Cardiac septum (tissue), 1 donor: ENCODE measurements at places on chromosomes 16 and 17. TPM values are rescaled to one million over a fixed set of nuclear protein-coding genes. Genes with fewer than 3 reads are reported as not detected.

DNA sequence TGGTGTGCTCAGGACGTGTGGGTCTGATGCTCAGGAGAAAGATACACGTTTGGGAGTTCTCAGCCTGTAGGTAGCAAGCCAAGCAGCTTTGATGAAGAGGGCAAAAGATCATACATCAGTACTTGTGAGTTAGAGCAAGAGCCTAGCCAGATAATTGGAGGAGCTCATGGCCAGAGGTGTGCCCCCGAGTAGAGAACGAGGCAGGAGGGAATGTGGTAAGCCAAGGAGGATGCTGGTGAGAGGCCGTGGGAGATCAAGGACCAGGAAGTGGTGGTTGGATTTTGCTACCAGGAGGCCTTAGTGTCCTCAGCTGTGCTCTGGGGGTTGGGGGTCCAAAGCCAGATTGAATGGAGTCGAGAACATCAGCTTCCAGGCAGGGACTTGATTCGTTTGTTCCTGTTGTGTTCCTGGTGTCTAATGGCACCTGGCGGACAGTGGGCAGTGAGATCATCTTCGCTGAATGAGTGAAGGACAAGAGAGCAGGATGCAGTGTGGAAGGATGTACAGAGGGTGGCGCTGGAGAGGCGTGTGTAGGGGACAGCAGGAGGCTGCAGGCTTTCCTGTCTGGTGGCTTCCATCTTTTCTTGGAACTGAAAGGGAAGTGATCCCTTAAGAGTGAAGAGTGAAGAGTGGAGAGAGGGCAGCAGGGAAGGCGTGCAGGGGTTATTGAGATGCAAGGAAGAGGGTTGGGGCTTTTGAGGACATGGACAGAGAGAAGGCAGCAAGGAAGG lies 11.6 kb downstream of the FBXL19 start:
- DNase-seq, result no peak

Gene CTF1
- total RNA-seq, result 17.7 TPM

GRCh38 chr16:67183-67791 lies 5.1 kb downstream of the RHBDF1 start:
- DNase-seq, result no peak

Gene BEAN1
- 2.8 TPM for total RNA-seq

- DNase-seq, result no peak
Measured at GRCh38 chr16:75308011-75308410, 56.6 kb upstream of the BCAR1 start.

Gene RRAD
- 245 TPM for total RNA-seq

GRCh38 chr17:16516594-16517051 lies 24.6 kb upstream of the LRRC75A start:
- no peak for DNase-seq

DNA sequence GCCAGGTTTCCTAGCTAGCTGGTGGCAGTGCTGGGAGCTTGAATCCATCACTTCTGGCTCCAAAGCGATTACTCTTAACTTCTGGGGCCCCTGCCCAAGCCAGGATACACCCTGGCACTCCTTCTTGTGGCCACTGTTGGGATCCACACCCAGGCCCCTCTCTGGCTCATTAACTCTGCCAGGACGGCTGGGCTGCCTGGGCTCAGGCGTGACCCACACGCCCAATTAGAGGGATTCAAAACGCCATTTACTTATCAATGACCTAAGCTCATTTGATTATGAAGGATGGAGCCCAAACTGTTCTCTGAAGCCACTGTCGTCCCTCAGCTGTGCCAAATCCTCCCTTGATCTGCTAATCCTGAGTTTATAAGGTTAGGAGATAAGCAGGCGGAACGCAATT lies 79.7 kb upstream of the BRD7 start:
- DNase-seq, result no peak

GRCh38 chr17:443109-443508 lies 90.5 kb upstream of the RPH3AL start:
- DNase-seq, result no peak

- no peak for DNase-seq
Measured at GRCh38 chr16:83901101-83901500, 2.2 kb downstream of the MLYCD start.

GRCh38 chr17:74987909-74988711 lies 678 bp downstream of the CDR2L start:
- DNase-seq, result peak; percentile 91

Gene TP53TG3F
- total RNA-seq, result not detected

GRCh38 chr17:28725166-28725659 lies 820 bp downstream of the TLCD1 start:
- no peak for DNase-seq

DNA sequence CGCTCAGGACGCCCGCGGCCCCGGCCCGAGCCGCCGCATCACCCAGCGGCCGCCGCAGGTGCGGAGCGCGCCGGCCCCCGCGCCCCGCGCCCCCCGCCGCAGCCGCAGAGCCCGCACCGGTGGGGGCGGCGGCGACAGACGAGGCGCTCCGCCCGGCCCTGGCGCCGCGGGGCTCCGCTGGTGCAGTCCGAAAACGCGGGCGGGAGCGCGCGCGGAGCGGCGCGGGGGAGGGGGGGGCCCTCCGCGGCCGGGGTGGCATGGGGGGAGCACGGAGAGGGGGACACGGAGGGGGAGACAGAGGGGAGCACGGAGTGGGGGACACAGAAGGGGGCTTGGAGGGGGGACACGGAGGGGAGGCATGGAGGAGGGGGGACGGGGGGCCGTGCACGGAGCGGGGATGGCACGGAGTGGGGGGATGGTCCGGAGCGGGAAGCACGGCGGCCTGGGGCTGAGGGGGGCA lies at the start of gene AATK:
AATK (minus strand) TSS at position 189 of the 460 bp plus-strand sequence. CDS start 229 bp downstream, outside the sequence.
- no peak for DNase-seq

GRCh38 chr17:9931144-9931741 lies 26.2 kb upstream of the RCVRN start:
- no peak for DNase-seq

Gene CLEC18B
- total RNA-seq, result 0.38 TPM

DNA sequence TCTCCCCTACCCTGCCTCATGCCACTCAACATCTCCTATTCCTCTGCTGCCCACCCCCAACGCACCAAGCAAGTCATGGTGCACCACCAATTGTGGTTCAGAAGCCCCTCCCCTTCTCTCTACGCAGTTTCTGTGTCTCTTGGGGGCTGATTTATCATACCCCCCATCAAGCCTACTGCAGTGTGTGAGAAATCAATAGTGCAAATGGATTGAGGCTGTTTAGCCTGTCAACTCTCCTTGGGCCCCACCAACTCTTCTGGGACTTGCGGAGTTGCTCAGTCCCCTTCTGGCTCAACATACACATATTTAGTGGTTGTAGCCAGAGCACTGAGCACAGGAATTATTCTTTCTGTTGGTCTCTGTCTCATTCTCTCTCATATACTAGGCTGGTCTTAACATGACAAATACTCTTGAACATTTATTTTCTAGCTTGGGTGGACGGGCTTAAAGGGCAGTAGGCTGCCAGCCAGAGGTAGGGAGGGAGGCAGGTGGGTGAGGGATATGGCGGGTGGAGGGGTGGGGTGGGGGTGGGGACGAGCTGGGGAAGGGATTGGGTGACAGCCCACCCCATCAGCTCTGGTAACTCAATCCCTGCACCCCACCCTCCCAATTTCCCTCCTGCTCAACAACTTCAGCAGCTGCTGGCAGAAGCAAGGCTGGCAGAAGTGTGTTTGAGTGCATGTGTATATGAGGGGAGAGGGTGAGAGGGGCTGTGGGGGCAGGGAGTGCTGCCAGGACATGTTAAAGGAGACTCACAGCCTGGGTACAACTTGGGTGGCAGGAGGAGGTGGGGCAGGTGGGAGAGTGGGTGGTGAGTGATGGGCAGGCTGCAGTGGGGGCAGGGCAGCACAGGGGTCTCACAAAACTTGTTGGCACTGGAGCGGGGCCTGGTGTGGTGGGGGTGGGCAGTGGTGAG lies 4.9 kb downstream of the RARA start:
- peak; percentile 20 for DNase-seq

Gene OR2C1
- total RNA-seq, result not detected

DNA sequence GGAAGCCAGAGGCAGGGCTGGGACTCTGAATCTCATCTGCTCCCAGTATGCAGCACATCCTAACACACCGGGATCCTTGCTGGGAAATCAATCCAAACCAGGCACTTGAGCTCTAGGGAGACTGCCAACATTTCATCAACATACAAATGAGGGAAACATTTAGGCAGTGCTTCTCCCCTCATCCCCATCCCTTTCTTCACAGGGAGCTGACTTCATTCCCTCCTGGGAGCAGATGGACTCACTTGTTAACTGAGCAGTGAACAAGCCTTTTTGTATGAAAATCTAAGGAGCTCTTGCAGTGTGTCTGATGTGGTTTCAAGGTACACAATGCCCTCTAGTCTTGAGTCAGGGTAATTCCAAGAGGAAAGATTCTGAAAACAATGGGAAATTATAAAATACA lies 96.3 kb downstream of the TMEM114 start:
- no peak for DNase-seq

DNA sequence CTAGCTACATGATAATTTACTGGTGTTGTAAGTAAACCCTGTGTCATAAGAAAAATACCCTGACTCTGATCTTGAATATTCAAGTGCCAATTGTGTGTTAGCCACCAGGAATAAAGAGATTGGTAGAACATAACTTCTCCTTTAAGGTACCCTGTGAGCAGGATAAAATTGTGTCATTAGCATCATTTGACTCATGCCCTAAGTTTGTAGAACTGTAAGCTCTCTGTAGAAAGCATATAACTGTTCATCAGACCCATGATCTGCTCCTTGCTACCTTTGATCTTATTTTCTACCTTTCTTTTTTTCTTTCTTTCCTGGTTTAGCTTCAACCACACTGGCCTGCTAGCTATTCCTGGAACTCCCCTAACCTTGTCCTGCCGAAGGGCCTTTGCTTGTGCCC lies 35.8 kb downstream of the PTRH2 start:
- DNase-seq, result no peak

- DNase-seq, result peak; percentile 85
Measured at GRCh38 chr17:79831265-79832217, 7.7 kb downstream of the CBX4 start.

- DNase-seq, result no peak
Measured at GRCh38 chr17:59427996-59428395, 96.5 kb downstream of the YPEL2 start.

- no peak for DNase-seq
Measured at GRCh38 chr17:82921426-82921825, 81.6 kb upstream of the ZNF750 start.

- no peak for DNase-seq
Measured at GRCh38 chr17:49939318-49939717, 29.7 kb upstream of the DLX4 start.

- DNase-seq, result no peak
Measured at GRCh38 chr16:71364133-71364681, 5.7 kb downstream of the CALB2 start.

DNA sequence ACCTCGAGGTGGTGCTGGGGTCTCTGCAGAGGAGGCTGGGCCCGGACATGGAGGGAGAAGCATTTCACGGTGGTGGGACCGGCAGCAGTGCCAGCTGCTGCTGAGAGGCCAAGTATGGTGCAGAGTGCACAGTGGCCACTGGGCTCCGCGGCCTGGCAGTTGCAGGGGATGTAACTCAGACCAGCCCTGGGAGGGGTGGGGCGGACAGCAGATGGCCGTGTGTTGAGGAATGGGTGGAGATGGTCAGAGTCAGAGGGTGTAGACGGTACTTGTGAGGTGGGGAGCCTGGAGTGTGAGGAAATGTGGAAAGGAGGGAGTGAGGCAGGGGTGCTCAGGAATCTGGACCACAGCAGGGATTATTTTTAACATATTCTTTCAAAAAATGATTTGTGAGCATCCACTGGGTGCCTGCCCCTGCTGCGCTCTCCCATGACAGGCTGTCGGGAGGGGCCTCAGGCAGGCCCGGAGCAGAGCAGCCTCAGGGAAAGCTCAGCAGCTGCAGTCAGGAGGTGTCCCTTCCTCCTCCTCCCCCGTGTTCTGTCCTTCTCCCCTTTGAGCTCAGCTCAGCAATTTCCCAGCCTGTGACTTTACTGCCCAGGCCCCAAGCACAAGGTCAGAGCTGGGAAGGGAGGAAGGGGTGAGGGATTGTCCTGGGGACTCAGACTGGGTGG lies 113.1 kb downstream of the RAP1GAP2 start:
- no peak for DNase-seq

Gene KRTAP4-3
- total RNA-seq, result not detected

DNA sequence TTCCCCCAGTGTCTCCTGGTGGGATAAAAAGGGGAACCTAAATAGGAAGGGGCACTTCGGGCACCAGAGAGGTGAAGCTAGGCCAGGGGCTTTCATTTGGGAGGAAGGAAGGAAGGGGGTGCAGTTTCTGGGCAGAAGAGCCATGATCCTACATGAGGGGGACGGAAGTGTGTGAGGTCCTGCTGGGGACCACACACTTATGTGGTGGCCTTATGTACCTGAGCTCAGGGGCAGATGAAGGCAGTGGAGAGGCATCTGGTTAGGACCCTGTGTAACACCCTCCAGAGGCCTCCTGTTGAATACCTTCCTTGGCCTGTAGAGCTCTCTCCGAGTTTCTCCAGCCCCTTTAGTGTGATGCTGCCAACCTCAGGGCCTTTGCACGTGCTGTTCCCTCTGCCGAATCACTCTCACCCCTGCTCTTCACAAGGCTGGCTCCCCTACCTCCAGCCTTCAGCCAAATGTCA lies 21.2 kb downstream of the IGFBP4 start:
- no peak for DNase-seq

Gene WSCD1
- total RNA-seq, result 1.4 TPM

Gene PHOSPHO1
- 3.8 TPM for total RNA-seq

DNA sequence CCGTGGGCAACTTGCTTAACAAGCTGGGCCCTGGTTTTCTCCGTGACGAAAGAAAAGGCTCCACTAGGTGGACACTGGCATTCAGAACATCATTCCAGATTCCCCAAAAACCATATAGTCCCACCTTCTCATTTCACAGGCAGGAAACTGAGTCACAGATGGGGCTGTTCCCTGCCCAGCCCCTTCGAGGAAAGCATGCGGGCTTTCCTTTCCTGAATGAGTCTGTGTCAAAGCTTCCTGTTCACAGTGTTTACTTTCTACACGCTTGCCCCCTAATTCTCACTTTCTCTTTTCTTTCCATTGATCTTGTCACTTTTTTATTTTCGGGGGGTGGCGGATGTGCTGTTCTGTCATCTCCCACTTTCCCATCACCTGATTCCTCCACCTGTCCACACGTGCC lies 10.3 kb upstream of the LGALS9 start:
- DNase-seq, result no peak

Gene KRT17
- total RNA-seq, result not detected

Gene MAPT
- 44.4 TPM for total RNA-seq

- DNase-seq, result no peak
Measured at GRCh38 chr17:48429156-48429555, 858 bp downstream of the SKAP1 start.

Gene CAVIN1
- total RNA-seq, result 358 TPM
